ENCODE measurements at places on chromosomes 4 and X.

DNA sequence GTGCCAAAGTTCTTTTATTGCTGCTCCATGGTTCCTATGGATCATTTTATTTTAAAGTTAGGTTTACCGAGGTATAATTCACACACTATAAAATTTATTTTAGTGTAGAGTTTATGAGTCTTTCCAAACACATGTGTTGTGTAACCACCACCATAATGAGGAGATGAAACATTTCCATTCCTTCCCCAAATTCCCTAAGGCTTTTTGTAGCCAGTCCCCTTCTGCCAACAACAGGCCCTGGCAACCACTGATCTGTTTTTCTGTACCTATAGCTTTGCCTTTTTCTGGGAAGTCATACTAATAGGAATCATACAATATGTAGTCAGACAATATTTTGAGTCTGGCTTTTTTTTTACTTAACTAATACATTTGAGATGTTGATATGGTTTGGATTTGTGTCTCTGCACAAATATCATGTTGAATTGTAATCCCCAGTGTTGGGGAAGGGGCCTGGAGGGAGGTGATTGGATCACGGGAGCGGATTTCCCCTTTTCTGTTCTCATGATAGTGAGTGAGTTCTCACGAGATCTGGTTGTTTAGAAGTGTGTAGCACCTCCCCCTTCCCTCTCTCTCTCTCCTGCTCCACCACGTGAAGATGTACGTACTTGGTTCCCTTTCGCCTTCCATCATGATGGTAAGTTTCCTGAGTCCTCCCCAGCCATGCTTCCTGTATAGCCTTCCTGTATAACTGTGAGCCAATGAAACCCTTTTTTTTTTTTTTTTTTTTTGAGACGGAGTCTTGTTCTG is 59.6 kb upstream of the DHX15 start:
- no peak for DNase-seq

- no peak for DNase-seq
Observed at GRCh38 chr4:121686255-121686654, 10.5 kb downstream of the ANXA5 start.

GRCh38 chr4:148289740-148290139 is 152.5 kb downstream of the NR3C2 start:
- DNase-seq, result no peak

DNA sequence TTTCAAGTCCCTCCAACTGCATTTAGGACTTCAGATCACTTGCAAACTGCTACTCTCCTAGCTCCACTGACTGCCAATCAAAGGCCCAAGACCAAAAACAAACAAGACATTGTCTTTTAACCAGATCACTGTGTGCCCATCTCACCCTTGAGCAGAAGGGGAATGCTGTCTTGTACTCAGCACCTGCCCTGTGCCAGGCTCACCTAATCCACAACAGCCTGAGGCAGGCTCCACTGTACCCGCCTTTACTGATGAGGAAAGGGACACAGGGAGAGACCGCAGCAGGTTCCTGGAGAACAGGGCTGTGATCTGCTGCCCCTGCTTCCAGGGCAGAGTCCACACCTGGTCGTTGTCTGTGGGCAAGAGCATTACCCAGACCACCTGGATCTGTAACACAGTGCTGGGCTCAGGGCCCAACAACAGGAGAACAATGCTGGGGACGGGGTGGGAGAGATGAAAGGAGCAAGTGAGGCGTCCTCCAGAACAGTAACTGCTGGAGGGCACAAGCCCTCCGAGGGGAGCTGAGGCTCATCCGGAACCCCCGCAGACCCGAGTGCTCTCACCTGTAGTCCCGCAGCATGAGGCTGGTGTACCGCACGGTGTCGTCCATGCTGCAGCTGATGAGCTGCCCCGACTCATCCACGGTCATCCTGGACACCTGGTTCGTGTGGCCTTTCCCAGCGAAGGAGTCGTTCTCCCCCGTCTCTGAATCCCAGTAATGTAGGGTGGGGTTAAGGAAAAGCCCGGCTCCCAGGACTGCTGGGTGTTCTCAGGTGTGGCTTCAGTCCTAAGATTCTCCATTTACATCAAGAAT is 33.9 kb downstream of the WDR1 start:
- no peak for DNase-seq

- no peak for DNase-seq
Observed at GRCh38 chr4:172826346-172826745, 342.3 kb upstream of the GALNT7 start.

- DNase-seq, result no peak
Observed at GRCh38 chrX:83658731-83659130, 150.6 kb downstream of the POU3F4 start.

DNA sequence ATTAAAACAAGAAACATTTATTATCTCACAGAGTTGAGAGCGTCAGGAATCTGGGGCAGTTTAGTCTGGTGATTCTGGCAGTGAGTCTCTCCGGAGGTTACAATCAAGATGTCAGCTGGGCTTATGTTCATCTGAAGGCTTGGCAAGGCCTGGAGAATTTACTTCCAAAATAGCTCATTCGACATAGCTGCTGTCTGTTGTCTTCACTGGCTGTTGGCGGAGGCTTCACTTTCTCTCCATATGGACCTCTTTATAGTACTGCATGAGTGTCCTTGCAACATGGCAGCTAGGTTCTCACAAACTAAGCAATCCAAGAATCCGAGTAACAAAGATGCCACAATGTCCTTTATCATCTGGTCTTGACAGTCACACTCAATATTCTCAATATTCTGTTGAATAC is 70.2 kb upstream of the ADGRL3 start:
- DNase-seq, result no peak

GRCh38 chr4:1351854-1352566 is 5.0 kb downstream of the UVSSA start:
- peak; percentile 85 for DNase-seq

DNA sequence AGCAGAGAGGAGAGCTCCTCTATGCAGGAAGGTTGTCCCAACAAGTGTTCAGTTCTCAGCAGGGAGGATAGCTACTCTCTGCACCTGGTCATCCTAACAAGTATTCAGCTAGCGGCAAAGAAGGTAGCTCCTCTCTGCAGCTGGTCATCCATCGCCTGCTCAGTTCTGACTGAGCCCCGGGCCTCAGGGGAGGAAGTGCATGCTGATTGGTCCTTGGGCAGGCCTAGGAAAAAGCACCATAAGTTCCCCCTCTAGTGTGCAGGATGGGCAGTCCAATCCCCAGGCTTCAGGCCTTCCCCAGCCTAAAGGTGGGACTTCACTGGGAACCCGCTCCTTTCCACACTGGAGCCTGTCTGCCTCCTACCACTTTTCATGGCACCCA is 4.4 kb upstream of the FBXW7 start:
- no peak for DNase-seq

DNA sequence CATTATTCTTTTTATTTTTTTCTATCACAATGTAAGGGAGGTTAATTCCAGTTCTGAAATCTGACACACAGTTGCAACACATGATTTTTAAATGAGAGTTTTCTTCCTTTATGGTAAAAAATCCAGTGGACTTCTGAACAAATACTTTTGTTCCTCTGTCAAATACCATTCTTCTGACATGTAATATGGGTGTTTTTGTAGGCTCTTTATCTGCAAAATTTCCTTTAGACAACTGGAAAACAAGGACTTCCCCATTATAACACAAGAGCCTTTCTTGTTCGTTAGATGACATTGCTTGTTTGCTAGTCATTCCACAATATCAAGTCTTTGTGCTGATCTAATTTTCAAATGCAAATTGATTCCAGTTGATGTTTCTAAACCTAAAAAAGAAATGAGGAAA is 7.7 kb downstream of the FANCB start:
- DNase-seq, result peak; percentile 36

DNA sequence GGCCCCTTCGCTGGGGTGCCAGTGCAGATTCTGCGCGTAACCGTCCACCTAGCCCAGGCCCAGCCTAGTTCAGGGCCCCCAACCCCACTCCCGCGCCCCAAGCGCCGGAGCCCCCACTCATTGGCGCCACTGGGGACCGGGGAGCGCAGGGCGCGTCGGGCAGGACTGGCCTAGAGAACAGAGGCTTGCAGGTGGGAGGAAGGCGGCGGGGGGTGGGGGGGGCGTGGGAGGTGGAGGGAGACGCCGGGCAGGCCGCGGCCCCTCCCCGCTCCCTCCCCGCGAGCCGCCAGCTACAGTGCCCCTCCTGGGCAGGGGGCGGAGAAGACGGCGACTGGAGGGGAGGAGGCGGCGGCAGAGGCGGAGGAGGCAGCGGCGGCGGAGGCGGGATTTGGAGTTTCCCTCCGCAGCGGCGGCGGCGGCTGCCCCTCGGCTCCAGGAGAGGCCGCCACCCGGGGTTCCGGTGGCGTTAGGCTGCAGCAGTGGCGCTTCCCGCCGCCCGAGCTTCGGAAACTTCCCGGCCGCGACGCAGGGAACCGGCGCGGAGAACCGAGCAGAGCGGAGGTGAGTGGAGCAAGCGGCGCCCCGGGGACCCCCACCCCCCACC is 4.8 kb upstream of the DUSP9 start:
- no peak for DNase-seq

DNA sequence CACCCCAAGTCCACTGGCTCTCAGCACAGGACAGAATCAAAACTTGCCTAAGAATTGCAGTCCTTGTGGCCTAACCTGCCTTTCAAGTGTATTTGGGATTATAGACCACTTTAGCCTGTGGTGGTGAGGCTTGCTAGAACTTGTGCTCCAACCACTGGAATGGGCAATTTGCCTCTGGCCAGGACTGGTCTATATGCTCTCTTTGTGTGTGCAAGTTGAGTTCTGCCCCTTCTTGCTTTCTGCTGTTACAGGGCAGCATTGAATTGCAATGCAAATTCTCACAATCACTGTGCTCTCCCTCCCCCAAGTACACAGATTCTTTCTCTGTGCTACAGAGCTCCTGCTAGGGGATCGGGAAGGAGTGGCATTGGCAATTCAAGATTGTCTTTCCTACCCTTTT is 233.6 kb upstream of the DIPK2B start:
- DNase-seq, result no peak

DNA sequence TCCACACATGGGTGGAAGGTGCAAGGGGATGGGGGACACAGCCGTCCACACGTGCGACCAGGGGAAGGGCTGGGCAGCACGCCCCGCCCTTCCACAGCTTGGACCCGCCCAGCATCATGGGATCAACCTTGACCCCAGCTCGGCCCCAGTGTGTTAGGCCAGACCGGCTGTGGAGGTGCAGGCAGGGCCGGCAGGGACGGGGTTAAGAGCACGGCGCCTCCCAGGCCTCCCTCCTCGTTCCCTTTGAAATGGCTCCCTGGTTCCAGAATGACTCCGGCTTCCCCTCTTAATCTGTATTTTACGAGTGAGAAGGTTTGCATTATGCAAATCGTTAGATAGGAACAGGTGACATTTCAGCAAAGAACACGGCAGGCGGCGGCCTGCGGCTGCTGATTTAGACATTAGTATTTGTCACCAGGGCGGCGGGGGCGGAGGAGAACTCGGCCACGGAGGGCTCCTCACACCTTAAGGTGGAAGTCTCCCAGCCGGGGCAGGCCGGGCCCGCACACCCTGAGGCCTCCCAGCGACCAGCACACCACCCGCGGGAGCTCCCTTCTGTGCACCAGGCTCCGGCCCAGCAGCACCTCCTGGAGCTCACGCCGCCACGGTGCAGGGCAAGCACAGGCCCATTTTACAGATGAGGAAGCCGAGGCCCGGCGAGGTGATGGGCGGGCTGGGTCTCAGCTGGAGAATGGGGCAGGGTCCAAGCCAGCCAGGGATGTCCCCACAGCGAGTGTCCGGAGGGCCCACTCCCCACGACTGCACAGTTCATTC is 116.1 kb downstream of the FAM53A start:
- DNase-seq, result no peak

- DNase-seq, result no peak
Observed at GRCh38 chr4:48554606-48555005, 64.6 kb downstream of the ZAR1 start.

DNA sequence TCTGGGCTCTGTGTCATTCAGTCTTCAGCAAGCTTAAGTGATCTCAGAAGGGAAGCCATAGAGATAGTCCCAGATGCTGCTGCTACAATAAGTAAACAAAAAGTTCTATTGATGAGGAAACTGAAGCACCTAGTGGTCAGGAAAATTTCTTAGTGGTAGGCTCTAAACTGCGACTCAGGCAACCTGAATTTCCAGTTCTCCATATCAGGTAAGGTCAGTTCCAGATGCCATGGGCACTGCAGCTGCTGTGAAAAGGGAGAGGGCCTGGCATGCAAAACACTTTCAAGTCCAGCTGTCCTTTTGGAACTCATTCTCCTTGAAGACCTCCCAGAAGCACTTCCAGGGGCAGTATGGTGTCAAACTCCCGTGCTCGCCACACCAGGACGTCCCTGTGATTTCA is 46.2 kb downstream of the REELD1 start:
- no peak for DNase-seq

DNA sequence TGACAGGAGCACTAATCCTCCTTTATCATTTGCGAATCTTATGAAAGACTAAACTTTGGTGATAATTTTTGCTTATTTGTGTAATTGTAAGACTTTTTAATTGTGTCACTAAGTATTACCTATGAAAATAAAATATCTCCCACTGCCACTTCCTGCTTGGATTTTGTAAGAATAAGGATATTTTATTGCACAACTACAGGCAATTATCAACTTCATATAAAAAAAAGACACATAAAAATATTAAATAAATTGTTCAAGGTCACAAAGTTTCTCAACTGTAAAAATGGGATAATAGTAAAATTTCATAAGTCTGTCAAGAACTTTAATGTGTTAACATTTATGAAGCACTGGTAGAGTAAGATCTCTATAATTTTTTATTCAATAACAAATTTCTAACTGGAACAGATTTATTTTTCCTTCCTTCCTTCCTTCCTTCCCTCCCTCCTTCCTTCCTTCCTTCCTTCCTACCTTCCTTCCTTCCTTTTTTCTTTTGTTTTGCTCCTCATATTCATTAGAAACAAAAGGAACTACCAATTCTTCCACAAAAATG is 527.6 kb upstream of the FAM47C start:
- DNase-seq, result no peak

DNA sequence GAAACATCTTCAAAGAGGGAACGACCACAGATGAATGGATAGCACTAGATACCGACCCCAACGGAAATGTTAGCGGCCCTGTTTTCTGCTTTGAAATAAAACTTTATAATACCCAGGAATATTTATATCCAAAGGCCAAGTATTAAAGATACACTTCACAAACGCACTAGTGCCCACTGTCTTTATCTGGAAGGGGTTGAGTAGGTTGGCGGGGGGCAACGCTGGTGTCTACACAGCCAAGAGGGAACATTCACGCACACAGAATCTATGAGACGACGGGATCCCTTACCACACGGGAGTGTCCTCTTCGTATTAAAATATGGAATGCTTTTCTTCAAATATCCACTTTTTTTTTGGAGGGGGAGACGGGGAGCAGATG is 3.3 kb downstream of the HAND2 start:
- no peak for DNase-seq

GRCh38 chr4:161577579-161578301 is 586.1 kb downstream of the FSTL5 start:
- DNase-seq, result no peak

DNA sequence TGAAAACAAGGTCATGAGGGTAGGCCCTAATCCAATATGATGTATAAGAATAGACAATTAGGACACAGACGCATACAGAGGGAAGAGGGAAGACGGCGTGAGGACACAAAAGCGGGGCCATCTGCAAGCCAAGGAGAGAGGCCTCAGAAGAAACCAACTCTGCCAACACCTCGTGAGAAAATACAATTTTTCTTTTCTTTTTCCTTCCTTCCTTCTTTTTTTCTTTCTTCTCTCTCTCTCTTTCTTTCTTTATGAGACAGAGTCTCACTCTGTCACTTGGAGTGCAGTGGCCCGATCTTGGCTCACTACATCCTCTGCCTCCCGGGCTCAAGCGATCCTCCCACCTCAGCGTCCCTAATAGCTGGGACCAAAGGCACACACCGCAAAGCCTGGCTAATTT is 1.5 kb upstream of the PKD2 start:
- DNase-seq, result no peak
